ENCODE measurements at places on chromosomes 12 and 14.

GRCh38 chr12:113151655-113152054 lies 2.1 kb downstream of the CFAP73 start:
- H3K27ac ChIP-seq: no peak overlapping the region
- no peaks in the 10 kb centered on the region for H3K27me3 ChIP-seq
- H3K4me1 ChIP-seq: peaks cover 6% of the 10 kb centered on the region

DNA sequence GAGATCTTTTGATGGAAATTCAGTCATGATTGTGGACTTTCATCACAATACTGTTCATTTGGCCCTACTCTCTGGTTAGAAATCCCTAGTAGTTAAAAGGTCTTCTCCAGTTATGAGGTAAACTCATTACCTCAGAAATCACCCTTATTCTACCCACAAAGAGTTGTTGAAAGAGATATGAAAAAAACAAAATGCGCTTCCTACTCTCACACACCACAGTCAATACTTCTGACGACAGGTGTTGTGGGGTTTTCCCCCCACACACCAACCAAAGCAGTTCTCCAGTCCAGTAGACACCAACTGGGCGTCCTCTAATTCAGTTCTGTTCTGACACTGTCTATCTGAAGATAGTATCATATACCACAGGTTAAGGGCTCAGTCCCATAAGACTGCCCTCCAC lies 54.9 kb downstream of the TRMT5 start:
- H3K4me3 ChIP-seq: no peak overlapping the region
- no peaks in the 10 kb centered on the region for H3K27me3 ChIP-seq
- H3K27ac ChIP-seq: no peak overlapping the region

DNA sequence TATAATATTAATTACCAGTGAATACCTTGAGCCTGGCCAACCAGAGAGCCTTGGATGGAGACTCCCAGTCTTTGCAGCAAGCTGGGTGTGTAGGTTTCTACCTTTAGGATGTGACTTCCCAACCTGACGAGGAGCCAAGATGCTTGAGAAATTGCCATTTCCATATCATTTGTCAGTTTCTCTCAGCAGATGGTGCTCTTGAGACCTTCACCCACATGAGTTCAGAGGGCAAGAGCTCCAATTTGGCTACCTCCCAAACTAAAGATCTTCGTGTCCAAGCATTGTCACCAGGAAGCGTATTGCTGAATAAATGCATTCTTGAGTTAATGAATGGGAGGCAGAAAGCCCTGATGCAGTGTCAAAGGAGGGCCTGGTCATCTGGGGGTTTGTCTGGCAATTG lies 106.4 kb upstream of the TBX5 start:
- H3K4me3 ChIP-seq: no peak overlapping the region
- H3K27ac ChIP-seq: no peak overlapping the region
- H3K4me1 ChIP-seq: no peaks in the 10 kb centered on the region
- DNase-seq: no peak
- H3K27me3 ChIP-seq: no peaks in the 10 kb centered on the region

DNA sequence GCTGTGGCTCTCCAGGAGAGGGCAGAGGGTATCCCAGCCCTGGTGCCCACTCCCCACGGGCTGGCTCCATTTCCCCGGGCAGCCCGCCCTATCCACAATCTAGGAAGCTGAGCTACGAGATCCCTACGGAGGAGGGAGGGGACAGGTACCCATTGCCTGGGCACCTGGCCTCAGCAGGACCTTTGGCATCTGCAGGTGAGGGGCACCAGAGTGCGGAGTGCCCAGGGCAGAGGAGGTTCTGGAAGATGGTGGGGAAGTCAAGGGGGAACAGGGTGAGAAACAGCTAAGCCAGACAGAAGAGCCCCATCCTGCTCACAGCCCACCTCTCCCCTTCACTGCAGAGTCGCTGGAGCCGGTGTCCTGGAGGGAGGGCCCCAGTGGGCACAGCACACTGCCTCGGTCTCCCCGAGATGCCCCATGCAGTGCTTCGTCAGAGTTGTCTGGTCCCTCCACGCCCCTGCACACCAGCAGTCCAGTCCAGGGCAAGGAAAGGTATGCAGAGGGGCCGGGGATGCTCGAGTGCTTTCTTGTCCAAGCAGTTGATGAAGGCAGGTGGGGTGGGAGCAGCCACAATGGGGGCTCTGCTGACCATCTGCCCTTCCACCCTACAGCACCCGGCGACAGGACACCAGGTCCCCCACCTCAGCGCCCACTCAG lies 10.3 kb downstream of the TNS2 start:
- peaks cover 13% of the 10 kb centered on the region for H3K36me3 ChIP-seq
- no peaks in the 10 kb centered on the region for H3K27me3 ChIP-seq
- H3K4me1 ChIP-seq: peaks cover 18% of the 10 kb centered on the region
- DNase-seq: no peak
- H3K27ac ChIP-seq: peak overlapping the region; percentile 61

GRCh38 chr12:6303071-6303470 lies 7.4 kb upstream of the PLEKHG6 start:
- no peak for DNase-seq
- H3K4me1 ChIP-seq: no peaks in the 10 kb centered on the region
- H3K27me3 ChIP-seq: no peaks in the 10 kb centered on the region
- H3K27ac ChIP-seq: no peak overlapping the region
- H3K36me3 ChIP-seq: no peaks in the 10 kb centered on the region

Measured in pancreas (tissue), 10 donors.